ENCODE measurements at places on chromosomes 3 and 15. TPM values are rescaled to one million over a fixed set of nuclear protein-coding genes. Genes with fewer than 3 reads are reported as not detected.

Gene PIGB
- total RNA-seq: 9.8 TPM

Gene HDC
- total RNA-seq: not detected

Gene EFCC1
- not detected for total RNA-seq

Gene TRIM71
- total RNA-seq: not detected

Gene CCR4
- under 0.01 TPM for total RNA-seq

Gene P2RY13
- not detected for total RNA-seq

Gene C3orf70
- total RNA-seq: 0.14 TPM

Measured in smooth muscle cell of bladder (primary cell).